EL (cell line): ENCODE measurements at places on chromosomes 12 and 14.

DNA sequence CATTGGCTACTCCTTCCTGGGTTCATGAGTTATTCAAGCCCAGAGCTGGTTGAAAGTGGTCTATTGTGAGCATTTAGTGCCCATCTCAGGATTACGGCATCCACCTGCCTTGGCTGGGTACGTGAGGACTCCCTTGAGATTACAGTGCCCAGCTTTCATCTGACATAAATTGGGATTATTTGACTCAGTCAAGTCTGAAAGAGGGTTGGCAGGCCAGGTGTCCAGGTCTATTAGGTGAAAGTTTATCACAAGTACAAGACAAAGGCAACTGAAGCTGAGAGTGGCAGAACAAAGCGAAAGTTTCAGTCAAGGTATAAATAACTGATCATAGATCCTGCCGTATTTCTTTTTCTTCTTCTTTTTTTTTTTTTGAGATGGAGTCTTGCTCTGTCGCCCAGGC is 84.6 kb upstream of the ATF7IP start:
- no peak for DNase-seq

GRCh38 chr12:108577458-108577857 is 15.1 kb downstream of the ISCU start:
- DNase-seq, result no peak

DNA sequence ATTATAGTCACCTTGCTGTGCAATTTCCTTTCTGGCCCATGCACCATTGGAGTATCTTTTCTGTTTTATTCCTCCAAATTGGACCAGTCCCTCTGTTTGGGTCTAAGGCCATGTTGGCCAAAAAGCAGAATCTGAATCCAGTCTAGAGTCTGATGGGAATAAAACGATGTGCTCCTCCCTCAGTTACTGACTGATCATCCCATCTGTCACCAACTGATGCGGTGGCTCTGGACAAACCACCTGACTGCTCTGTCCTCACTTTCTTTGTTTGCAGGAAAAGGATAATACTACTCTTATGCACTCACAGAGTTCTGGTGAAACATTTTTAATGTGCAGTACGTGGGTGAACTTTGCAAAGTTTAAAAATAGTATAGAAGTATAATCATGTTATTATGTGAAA is 120.2 kb upstream of the HIF1A start:
- DNase-seq, result no peak

DNA sequence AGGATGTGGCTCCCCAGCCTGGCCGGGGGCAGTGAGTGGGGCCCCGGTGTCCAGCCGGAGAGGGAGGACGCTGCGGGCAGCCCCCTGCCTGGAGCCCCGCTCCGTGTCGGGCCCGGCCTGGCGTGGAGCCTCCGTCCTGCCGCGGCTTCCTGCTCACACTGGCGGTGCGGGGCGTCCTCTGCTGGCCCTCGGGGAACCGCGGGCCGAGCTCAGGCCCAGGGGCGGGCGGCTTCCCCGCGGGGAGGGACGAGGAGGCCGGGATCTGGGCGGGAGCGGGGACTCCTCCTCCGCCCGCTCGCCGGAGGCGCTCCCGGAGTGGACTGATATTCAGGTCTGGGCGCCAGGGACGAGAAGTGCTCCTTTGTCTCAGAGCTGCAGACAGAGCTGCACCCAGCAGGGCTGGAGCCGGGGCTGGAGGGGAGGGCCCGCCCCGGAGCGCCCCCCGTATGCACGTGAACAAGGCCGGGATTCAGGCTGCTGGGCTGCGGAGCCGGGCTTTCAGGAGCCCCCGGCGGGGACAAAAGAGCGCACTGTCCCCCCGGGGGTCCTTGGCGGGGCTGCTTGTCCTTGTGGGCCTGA is 2.2 kb downstream of the MMP17 start:
- peak; percentile 89 for DNase-seq

GRCh38 chr12:122394626-122395194 is 27.8 kb downstream of the CLIP1 start:
- peak; percentile 21 for DNase-seq

- DNase-seq, result no peak
Measured at GRCh38 chr12:724194-724855, 28.1 kb upstream of the WNK1 start.

- peak; percentile 81 for DNase-seq
Measured at GRCh38 chr12:55717011-55718007, 1.5 kb downstream of the BLOC1S1 start.

DNA sequence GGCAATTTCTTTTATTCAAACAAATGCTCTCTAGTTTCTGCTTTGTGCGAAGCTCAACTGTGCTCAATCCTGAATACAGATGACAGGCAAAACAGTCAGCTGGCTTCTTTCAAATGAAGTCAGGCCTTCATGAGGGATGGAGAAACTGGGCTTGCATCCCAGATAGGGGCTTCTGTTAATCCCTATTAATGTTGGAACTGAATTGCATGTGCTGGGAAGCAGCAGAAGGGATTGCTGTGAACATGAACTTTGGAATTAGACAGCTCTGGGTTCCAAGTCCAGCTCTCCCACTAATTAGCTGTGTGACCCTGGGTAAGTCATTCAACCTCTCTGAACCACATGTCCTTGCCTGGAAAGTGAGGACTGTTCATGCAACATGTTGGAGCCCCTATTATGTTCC is 21.1 kb upstream of the CORO1C start:
- DNase-seq, result no peak

DNA sequence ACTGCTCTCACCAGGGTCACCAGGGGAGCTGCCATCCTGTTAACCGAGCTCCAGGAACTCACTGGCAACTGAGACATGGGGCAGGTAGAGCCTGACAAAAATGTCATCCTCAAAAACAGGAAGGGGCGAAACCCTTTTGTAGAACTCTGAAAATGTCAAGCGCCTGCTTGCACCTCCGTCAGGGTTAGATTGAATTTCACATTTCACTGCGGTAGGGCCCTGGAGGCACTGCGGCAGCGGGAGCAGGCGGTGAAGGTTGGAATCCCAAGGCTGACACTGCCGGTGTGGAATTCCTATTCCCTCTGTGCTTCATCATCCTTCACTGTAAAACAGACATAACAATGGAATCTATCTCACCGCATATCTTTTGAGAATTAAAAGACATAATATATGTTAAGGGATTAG is 142.8 kb upstream of the TMCC3 start:
- peak; percentile 8 for DNase-seq

DNA sequence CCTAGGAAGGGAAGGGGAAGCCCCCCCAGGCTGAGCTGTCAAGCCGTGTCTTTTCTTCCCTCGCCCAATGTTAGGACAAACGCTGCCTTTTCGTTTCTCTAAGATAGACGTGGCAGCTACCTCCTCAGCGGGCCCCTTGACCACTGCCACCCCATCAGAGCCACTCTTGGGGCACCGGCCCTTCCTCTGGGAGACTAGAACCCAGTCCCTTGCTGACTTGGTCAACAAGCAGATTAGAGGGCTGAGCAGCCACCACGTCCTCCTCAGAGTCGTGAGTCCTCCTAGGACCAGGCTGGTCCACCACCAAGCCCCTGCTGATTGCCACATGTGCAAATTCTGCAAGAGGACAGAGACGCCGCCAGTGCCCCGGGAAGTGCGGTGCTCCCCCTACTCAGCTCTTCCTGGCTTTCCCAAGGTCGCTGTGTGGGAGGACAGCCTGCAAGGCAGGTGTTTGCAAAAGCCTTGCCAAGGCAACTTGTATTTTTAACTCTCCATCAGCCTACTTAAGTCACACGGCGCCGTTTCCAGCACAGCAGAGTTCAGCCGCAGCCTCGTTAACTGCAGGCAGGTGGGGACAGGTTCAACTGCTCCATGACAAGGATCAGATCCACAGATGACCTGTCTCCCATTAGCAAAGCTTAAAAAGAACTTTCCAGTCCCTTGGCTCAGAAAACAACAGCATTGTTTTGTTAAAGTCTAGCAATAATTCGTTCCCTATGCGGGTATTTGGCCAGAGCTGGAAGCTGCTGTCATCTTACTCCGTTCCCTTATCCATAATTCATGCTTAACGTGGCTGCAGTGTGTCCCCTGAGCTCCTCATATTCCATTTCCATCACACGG is 65.6 kb downstream of the TESC start:
- DNase-seq, result no peak

- DNase-seq, result no peak
Measured at GRCh38 chr12:24993793-24994192, 44.9 kb upstream of the BCAT1 start.

DNA sequence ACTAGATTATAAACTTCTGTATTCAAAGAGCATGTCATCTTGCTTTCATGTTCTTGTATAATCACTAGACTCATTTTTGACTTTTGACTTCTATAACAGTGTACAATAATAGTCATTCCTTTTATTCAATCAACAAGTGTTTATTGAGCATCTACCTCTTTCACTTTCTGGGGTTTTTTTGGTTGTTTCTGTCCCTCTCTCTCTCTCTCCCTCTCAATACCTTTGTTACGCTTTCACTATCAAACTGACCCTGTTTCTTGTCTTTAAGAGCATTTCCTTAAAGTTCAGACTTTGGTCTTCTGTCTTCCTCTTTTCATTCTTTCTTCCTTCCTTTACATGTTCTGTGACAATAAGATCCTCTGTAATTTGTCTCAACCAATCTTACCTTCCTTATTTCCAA is 49.5 kb downstream of the GPR137C start:
- no peak for DNase-seq

GRCh38 chr12:1724250-1724649 is 33.4 kb downstream of the ADIPOR2 start:
- DNase-seq, result no peak

GRCh38 chr12:56163533-56164344 is 5.6 kb downstream of the MYL6 start:
- DNase-seq, result peak; percentile 28

DNA sequence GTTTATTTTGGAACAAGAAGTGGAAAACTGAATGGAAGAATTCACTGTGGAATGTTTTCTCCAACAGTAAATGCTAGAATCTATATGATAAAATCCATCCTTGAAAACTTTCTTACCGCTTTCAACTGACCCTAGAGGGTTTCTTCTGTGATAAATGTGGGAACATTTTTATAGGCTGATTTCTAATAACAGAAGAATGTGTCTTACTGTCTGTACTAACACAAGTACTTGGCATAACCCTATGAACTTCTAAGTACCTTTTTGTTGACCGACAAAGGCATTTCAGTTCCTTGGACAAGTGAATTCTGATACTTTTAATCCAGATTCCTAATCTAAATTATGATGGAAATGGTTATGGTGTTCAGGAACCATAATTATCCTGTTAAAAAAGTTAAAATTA is 1109.7 kb upstream of the FLRT2 start:
- DNase-seq, result no peak

- no peak for DNase-seq
Measured at GRCh38 chr14:92615451-92615850, 101.9 kb downstream of the RIN3 start.

- DNase-seq, result peak; percentile 74
Measured at GRCh38 chr12:953776-954175, 4.3 kb upstream of the RAD52 start.

GRCh38 chr12:69083689-69084088 is 150.7 kb upstream of the CPM start:
- DNase-seq, result no peak

DNA sequence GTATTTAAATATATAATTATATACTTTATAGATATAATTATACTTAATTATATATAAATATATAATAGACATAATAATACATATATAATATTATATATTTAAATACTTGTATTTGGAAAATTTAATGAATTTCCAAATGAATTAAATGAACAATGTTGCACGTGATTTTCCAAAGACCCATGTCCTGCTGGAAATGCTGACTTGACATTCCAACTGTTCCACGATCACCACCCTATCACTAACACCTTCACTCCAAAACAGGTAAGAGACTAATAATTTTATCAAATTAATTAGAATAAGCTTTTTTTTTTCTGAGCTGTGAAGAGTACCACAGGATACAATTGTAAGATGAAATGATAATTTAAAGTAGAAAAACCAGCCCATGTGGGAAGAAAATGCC is 103.4 kb downstream of the ST8SIA1 start:
- DNase-seq, result no peak

DNA sequence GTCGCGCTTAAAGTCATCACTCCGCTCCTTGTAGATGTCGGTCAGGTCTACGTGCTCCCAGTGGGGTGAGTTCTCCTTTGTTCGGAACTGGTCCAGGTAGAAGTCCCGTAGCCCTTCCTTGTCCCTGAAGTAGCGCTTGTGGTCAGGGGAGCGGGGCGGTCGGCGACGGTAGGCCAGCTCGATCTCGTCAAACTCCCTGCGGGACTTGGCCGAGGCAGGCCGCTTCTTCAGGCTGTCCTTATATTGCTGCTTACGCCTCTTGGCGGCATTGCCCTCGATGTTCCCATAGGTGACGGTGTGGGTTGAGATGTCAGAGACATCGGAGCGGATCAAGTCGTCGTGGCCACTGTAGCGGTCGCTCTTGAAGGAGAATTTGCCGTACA is 367.2 kb downstream of the EMP1 start:
- no peak for DNase-seq

DNA sequence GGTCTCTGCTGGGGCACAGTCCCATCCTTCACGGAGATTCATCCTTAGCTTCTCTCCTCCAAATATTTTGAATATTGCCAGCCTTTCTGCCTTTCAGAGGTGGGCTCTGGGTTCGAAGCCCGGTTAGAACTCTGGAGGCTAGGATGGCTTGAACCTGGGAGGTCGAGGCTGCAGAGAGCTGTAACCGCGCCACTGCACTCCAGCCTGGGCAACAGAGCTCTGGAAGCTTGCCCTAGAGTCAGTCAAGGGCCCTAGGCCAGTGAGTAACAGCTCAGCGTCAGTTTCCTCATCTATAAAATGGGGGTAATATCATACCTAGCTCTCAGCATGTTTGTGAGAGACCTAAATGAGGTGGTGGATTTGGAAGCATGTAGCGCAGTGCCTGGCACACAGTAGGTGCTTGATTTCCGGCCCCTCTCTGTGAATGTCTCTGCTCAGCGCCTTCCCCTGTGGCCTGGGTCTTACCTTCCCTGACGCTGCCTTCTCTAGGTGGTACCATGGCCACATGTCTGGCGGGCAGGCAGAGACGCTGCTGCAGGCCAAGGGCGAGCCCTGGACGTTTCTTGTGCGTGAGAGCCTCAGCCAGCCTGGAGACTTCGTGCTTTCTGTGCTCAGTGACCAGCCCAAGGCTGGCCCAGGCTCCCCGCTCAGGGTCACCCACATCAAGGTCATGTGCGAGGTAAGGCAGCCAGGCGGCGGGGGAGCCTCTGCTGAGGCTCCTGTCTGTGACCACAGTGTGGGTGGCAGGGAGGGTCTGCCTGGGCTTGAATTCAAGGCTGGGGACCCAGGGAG is 3.4 kb downstream of the PTPN6 start:
- no peak for DNase-seq

GRCh38 chr14:56449670-56450213 is 129.9 kb upstream of the TMEM260 start:
- no peak for DNase-seq
